Fibroblast of the conjunctiva (primary cell): ENCODE measurements at places on chromosomes 1 and 21.

GRCh38 chr1:157566484-157567300, 14.4 kb upstream of the FCRL5 start:
- no peak for DNase-seq

- no peak for DNase-seq
Measured at GRCh38 chr1:231242516-231243198, 1.6 kb downstream of the GNPAT start.

- no peak for DNase-seq
Measured at GRCh38 chr1:115262886-115263285, 75.2 kb downstream of the NGF start.

GRCh38 chr1:210369425-210369824, 40.7 kb downstream of the HHAT start:
- no peak for DNase-seq

GRCh38 chr1:24411963-24412362, 1.6 kb downstream of the STPG1 start:
- DNase-seq, result no peak

DNA sequence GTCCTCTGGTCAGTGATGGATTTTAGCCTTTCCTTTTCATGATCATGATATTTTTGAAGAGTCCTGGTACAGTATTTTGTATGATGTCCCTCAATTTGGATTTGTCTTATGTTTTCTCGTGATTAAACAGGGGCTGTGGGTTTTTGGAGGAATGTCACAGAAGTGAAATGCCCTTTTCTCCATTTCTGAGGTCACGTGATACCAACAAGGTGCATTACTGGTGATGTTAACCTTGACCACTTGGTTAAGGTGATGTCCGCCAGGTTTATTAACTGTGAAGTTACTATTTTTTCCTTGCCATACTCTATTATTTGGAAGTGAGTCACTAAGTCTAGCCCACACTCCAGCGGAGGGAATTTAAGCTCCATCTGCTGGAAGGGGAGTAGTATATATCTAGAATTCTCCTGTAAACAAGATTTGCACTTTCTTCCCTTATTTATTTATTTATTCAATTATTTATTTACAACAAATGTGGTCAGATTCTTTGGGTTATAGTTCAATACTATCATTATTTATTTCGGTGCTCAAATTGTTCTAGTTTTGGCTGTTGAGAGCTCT, 123.4 kb downstream of the HIVEP3 start:
- DNase-seq, result peak; percentile 56

DNA sequence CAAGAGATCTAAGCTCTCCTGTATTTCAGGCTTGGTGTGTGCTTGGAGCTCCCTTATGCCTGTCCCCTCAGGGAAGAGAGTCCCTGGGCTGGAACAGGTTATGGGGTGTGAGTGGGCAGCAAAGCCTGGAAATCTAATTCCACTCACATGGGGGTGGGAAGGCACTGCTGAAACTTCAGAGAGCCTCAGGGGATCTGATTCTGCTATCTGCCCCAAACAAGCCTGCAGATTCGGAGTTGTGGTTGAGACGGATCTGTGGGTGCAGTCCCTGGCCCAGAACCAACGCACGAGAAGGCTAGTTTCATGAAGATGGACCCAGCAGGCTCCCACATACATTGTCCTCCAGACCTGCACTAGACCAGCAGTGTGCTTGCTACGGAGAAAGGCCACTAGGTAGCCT, 2.9 kb downstream of the BLACAT1 start:
- no peak for DNase-seq

- DNase-seq, result no peak
Measured at GRCh38 chr21:40732253-40733023, 114.5 kb downstream of the DSCAM start.

DNA sequence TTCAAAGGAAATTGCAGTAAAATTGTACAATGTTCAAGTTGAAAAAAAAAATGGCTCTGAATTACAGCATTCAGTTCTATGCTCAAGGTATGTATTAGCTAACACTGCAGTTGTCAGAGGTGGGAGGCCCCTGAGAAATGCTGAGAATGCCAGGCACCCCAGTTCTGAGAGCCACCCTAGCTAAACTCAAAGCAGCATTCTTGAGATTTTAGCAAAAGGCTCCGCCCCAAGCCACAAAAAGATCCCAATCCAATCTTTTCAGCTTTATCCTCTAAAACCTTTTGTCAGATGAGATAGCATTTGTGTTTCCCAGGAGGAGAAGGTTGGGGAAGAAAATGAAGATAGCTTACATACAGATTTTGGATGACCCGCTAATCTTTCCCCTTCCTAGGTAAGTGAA, 68.8 kb downstream of the SMYD2 start:
- no peak for DNase-seq

DNA sequence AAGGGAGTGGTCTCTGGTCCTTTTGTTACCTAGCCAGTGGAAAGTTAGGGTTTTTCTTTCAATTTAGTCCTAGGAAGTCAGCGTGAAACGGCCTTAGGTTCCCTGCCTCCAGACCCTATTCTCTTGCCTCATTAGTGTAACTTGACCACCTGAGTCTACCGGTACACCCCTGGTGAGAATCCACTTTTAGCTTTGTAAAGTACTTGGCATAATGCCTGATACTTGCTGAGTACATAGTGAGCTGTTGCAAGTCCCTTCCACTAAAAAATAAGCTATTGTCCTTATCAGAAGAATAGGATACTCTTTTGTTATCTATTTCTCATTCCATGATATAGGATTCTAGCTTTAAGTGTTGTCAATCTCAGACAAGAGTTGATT, 228.8 kb downstream of the ST6GALNAC3 start:
- no peak for DNase-seq

DNA sequence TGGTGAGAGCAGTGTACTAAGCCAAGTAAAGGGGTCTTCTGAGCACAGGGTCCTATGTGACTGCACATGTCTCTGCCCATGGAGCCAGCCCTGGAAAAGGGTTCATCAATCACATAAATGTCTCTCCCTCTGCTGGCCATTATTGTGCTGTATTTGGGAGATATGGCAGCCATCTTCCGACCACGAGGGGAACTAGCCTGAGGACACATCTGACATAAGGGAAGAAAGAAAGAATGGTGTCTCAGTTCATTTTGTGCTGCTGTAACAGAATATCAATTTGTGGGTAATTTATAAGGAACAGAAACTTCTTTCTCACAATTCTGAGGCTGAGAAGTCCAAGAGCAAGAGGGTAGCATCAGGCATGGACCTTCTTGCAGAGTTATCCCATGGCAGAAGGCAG, 55.1 kb upstream of the GJA5 start:
- DNase-seq, result no peak

DNA sequence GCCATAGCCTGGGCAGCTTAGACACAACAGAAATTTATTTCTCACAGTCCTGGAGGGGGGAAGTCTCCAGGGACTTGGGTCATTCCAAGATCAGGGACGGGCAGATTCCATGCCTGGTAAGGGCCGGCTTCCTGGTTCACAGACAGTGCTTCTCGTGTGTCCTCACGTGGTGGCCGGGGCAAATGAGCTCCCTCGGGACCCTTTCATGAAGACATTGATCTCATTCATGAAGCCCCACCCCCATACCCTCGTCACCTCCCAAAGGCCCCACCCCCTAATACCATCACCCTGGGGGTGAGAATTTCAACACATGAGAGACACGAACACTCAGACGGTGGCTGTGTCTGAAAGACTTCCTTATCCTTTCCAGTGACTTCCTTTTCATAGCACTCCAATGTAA, 51.5 kb downstream of the ACOT7 start:
- DNase-seq, result no peak

DNA sequence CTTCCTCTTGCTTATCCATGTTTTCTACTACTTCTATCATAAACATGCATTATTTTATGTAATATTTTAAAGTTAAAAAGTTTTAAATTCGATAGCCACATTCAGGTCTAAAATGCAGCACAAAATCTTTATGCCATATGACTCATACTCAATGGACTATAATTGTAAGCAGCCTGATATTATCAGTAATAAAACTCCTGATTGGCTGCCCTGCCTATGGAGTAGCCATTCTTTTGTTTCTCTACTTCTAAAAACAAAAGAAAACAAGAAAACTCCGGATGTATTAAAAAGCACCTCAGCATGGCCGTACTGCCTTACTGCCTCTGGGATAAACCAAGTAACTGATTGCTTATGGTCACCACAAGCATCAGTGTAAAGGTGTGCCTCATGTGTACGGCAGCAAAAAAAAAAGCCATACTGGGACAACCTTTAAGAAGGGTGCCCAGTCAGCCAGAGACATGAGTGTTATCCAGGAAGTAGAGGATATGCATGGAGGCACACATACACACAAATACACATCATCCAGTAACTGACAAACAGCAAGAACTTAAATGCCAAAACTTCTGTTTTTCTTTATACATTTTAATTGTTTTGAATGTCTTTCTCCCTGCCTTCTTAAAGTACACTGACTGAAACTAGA, 9.2 kb downstream of the SLC35D1 start:
- no peak for DNase-seq

- no peak for DNase-seq
Measured at GRCh38 chr1:100382657-100383056, 30.4 kb downstream of the CDC14A start.

DNA sequence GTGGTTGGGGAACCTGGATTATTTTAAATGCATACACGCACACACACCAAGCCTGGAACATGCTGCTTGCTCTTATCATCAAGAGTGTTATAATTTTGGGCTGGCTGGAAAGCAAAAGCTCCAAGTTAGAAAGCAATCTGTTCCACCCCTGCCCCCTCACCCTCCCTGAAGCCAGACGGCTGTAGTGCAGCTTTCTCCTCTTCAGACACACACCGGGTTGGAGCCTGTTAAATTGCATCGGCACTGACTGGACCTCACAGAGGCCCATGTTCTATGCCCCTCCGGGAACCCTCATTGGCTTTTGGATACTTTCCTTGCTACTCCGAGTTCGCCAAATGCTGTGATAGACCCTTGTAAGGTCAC, 90.6 kb upstream of the KCNJ15 start:
- no peak for DNase-seq

- no peak for DNase-seq
Measured at GRCh38 chr1:53279296-53280200, 41.2 kb upstream of the MAGOH start.

DNA sequence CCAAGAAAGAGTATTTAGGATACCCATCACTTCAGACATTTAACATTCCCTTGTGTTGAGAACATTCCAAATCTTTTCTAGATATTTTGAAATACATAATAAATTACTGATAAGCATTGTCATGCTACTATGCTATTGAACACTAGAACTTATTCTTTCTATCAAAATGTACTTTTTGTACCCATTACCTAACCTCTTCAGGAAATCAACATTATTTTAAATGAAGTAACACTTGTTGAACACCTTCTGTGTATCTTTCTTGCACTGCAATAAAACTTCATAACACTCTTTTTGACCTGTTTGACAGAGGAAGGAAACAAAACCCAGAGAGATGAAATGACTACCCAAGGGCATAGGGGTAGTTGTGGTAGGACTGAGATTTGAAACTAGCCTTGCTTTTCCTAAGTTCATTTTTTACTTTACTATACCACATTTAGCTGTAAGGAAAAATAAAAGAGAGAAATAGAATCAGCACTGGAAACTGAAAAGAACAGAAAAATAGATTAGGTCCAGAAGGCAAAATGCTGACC, 99.4 kb downstream of the UCHL5 start:
- DNase-seq, result no peak

GRCh38 chr1:207500306-207500705, 4.3 kb downstream of the CR1 start:
- DNase-seq, result no peak

GRCh38 chr1:176794897-176795508, 332.0 kb downstream of the PAPPA2 start:
- DNase-seq, result no peak

DNA sequence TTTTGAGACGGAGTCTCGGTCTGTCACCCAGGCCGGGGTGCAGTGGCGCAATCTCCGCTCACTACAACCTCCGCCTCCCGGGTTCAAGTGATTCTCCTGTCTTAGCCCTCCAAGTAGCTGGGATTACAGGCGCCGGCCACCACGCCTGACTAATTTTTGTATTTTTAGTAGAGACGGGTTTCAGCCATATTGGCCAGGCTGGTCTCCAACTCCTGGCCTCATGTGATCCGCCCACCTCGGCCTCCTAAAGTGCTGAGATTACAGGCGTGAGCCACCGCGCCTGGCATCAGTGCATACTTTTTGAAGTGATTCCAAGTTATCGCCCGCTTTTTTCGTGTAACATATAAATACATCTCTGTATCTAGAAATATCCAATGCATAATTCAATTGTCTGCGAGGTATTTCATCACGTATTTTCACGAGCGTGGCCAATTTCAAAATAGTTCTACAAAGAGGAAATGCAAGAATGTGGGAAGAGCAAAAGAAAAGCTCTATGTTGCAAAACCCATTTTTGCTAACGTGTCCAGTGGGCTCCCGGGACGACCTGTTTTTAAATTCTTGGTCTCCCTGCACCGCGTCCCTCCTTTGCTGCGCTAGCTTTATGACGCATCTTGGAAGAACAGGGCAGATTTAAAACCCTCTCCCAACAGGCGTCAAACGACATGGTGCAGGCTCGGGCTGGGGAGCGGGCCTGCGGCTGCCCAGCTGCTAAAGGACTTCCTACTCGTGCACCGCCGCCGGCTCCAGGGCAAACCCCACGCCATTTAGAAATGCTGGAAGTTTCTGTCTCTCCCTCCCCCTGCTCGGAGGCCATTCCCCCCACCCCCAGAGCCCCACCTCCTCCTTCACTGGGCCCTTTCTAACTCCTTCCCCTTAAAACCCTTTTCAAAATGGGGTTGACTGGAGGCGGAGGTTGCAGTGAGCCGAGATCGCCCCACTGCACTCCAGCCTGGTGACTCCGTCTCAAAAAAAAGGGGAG, 923 bp upstream of the IFNGR2 start:
- DNase-seq, result no peak

GRCh38 chr1:10692401-10693021, 103.9 kb downstream of the CASZ1 start:
- DNase-seq, result no peak

DNA sequence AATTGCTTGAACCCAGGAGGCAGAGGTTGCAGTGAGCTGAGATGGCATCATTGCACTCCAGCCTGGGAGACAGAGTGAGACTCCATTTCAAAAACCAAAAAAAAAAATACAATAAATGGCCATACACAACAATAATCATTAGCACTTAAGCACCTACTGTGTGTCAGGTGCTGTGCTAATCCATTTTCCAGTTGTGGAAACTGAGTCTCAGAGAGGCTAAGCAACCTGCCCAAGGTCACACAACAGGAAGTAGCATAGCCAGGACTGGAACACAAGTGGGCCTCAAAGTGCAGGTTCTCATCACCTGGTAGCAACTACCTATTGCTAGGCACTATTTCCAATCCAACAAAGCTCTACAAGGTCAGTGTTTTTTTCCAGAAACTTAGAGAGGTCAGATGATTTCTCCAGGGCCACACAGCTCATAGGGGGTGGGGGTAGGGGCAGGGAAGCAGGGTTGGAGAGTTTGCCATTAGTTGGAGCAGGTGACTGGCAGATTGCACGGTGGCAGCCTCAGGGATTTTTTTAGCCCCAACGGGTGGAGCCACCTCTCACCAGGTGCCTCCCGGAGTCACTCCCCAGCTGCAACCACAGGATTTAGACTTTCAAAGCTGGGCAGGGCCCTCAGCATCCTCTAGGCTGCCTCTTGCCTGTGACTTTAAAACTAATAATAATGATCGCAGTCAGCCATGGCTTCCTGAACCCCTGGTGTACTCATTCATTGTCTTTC, 52.5 kb upstream of the ID3 start:
- no peak for DNase-seq
